COR-L47 (cell line): ENCODE measurements at places on chromosomes 16 and 17.

DNA sequence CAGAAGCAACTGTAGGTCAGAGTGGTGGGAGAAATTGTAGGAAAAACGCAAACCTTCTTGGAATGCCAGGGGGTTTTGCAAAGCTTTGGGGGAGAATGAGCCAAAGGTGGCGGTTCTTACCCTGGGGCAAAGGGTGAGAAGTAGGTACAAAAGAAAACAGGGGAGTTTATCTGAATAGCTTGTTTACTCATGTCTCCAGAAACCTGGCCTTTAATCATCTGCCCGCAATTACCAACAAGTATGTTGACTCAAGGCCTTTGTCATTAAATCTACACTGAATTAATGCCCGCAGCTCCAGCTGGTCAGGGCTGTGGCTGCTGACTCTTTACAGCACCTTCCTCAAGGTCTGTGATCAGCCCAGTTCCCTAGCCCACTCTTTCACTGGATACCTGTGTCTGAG is 320.1 kb downstream of the CBLN1 start:
- no peak for DNase-seq

DNA sequence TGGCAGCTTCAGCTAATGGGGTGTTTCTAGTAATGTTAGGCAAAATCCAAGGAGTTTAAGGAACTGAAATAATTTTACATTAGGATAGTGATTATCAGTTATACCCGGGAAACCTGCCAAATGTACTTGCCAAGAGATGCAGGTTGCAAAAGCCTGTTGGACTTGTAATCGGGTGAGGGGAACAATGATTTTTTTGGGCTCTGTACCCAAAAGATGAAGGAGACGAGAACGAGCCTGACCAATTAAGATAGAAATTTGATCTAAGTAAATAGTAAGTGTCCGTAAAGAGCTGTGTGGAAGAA is 56.3 kb upstream of the ARL4D start:
- DNase-seq = peak; percentile 28

DNA sequence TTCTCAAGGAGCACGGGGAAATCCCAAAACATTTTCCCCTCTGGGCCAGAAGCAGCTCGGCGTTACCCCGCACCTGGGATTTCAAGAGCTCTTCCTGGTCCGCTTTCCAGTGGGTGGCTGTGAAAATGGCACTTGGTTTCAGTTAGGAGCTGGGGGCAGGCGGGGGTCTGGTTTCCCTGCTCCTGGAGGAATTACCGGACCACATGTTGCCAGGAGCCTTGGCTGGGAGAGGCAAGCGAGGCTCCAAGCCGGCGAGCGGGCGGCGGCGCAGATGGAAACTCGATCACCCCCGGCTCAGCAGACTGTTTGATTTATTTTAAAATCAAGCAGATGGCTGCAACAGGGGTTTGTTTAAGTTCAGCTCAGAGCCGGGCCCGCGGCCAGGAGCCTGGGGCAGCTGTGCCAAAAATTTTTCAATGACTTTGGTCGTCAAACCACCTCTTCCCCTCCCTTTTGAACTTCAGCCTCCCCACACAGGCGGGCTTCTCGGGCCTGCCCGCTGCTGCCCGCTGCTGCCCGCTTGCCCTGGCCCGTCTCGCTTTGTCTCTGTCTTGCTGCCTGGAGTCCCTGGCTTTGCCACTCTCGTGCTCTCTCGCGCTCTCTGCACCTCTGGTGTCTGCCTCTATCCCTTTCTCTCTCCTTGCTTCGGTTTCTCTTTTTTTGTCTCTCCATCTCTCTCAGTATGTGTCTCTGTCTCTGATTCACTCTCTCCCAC is 108.0 kb upstream of the CIBAR2 start:
- peak; percentile 96 for DNase-seq

DNA sequence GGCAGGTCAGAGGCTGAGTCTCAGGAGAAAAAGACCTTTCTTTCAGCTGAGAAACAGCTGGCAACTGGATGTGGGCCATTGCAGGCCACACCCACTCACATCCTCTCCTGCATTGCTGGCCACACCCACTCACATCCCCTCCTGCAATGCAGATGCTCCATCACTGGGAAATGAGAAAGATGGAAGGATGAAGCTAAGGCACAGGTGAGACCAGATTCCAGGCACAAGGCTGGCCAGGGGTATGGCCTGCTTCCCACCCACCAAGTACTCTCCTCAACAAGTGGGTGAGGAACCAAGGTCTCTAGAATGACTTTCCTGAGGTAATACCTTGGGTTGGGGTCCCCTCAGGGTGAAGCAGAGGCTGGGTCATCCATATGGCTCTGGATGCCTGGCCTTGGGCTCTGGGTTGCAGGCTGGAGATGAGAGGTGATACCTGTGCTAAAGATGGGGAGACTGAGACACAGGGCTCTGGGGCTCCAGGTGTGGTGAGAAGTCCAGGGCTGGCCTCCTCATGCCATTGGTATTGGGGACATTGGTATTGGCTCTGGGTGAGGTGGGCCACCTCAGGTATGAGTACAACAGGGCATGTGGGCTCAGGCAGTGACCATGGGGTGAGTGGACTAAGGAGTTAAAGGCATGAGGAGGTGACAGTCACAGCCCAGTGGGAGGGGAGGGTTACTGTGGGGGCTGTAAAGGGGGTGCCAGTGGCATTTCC is 1726.8 kb downstream of the TP53TG3F start:
- DNase-seq = no peak

DNA sequence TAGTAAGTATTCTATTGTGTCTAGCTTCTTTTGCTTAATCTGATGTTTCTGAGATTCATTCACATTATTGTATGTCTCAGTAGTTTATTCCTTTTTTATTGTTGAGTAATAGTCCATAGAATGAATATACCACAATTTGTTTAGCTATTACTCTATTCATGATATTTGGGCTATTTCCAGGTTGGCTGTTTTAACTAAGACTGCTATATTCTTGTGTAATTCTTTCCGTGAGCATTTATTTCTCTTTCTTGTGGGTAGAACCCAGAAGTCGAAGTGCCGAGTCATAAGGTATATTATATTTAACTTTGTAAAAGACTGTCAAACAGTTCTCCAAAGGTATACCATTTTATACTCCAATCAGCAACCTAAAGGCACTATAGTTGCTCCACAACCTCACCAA is 160.8 kb downstream of the ANKFN1 start:
- no peak for DNase-seq

DNA sequence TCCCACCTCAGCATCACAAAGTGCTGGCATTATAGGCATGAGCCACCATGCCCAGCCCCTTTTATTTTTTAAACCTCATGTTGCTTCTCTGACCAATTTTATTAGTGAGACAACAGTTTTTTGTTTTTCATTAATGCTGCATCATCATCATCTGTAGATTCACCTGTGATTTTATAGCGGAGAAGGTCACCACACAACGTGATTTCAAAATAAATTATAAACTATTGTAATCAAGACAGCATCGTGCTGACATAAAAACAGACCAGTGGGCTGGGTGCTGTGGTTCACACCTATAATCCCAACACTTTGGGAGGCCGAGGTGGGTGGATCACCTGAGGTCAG is 28.7 kb upstream of the METTL9 start:
- DNase-seq = no peak

- no peak for DNase-seq
These were observed 16.2 kb downstream of the MARCHF10 start for GRCh38 chr17:62791767-62792446.

GRCh38 chr16:85485379-85485778 is 127.7 kb upstream of the GSE1 start:
- no peak for DNase-seq

- DNase-seq = no peak
These were observed 70.4 kb downstream of the KSR1 start for GRCh38 chr17:27526604-27527002.

- no peak for DNase-seq
These were observed 270.6 kb downstream of the FTO start for GRCh38 chr16:53974484-53975080.

- DNase-seq = no peak
These were observed 49.9 kb upstream of the WSB1 start for GRCh38 chr17:27244011-27244410.

- DNase-seq = no peak
These were observed 104.2 kb downstream of the ADCY9 start for GRCh38 chr16:4011940-4012629.

DNA sequence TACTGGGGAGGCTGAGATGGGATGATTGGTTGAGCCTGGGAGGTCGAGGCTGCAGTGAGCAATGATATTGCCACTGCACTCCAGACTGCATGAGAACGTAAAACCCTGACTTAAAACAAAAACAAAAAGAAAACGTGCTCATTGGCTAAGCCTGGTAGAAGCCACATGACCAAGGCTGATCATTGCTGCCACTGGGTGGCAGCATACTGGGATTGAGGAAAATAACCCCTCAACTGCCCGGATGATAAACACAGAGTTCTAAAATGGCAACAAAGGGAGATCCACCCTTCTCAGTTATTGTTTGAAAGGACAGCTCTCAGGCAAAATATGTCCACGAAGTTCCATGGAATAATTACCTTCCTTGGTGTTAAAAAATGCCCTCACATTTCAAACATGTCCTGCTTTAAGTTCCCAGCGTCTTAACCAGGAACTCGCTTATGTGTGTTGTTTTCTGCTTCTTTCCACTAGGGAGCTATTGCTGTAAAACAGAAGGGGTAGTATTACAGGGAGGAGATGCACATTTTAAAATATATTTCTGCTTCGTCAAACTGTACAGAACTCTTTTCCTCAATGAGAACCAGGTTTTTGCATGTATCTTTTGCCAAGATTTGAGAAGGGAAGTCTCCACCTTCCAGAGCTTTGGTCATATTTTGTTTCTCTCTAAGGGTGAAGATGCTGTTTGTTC is 675.3 kb downstream of the MAF start:
- DNase-seq = no peak

GRCh38 chr16:3004781-3005284 is 7.9 kb upstream of the CLDN9 start:
- no peak for DNase-seq

DNA sequence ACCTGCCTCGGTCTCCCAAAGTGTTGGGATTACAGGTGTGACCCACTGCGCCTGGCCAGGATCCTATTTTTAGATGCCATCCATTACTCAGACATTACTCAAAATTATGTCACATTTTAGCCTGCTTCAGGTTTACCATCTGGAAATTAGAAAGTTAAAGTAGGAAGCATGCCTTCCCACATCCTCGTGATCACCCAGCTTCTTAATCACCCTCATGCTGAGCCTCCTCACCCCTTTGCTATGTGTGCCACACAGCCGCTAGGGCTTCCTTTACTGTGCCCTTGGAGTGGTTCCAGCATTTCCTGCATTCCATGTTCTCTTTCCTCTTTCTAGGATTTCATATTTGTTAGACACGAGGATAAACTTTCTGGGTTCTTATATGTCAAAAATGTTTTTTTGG is 9.3 kb downstream of the ADORA2B start:
- no peak for DNase-seq

DNA sequence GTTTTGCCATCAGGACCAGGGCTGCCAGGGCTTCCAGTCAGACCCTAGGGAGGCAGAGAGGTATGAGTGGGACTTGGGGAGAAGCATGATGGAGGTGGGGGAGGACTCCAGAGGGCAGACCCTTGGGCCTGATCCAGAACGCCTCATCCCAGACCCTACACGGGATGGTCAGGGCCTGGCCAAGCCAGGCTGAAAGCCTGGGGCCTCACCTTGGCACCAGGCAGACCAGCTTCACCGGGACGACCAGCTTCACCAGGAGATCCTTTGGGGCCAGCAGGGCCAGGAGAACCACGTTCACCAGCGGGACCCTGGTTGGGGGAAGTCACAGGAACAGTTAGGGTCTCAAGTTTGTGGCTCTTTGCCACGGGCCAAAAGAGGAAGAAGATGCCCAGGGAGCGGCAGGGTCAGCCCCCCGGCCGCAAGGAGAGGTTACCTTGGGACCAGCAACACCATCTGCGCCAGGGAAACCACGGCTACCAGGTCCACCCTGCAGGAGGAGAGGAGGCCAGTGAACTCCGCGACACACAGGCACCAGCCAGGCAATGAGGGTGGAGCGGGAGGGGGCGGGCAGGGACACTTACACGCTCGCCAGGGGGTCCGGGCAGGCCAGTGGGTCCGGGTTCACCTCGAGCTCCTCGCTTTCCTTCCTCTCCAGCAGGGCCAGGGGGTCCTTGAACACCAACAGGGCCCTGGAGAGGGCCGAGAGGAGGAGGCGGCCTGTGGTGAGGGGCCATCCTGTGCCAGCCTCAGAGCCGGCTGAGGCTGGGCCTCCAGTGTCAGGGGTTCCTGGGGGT is 7.1 kb downstream of the COL1A1 start:
- DNase-seq = no peak

- DNase-seq = no peak
These were observed 42.3 kb upstream of the ZNF750 start for GRCh38 chr17:82881900-82882714.

- no peak for DNase-seq
These were observed 1.9 kb upstream of the CYBA start for GRCh38 chr16:88652762-88653063.

- DNase-seq = no peak
These were observed 436.7 kb downstream of the MAF start for GRCh38 chr16:79163691-79164387.

- DNase-seq = no peak
These were observed 30.5 kb downstream of the IQCK start for GRCh38 chr16:19748389-19749168.

GRCh38 chr16:52068447-52069074 is 478.4 kb downstream of the TOX3 start:
- peak; percentile 63 for DNase-seq

GRCh38 chr17:17295141-17295540 is 8.0 kb upstream of the NT5M start:
- no peak for DNase-seq
